ENCODE measurements at places on chromosomes 7 and 10.

DNA sequence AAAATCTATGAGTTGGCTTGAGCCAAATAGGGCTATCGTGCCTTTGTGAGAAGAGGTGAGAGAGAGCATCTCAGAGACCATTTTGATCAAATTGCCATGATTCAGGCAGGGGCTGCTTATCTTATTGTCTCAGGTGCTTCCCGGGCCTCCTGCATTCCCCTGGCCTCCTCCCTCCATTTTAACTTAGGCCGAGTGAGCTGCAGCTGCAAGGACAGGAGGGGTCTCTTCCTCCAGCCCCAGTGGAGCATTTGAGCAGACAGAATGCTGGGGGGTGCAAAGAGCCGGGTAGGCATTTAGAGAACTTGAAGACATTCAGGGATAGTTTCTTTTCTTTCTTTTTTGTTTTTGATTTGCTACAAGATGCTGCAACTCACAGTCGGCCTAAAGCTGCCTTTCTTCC is 59.0 kb downstream of the BUB3 start:
- no peak for DNase-seq

GRCh38 chr10:10020945-10021344 is 996.7 kb upstream of the CELF2 start:
- DNase-seq: no peak

DNA sequence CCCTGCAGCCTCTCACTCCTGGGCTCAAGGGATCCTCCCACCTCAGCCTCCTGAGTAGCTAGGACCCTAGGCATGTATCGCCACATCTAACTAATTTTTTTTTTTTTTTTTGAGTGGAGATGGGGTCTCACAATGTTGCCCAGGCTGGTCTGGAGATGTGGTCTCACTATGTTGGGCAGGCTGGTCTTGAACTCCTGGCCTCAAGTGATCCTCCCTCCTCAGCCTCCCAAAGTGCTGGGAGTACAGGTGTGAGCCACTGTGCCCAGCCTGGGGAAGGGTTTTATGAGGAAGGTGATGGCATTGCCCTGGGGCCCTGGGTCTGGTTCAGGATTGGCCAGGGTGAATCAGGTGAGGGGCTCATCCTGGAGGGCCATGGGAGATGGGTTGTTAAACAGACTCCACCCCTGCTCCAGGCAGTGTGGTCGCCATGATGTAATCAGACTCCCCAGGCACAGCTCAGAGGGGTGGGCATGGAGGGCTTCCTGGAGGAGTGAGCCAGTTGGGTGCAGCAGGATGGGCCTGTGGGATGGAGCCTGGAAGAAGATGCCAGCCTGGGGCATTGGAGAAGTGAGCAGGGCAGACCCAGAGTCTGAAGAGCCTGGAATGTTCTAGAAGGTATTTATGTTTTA is 82.7 kb downstream of the MYL10 start:
- DNase-seq: no peak

DNA sequence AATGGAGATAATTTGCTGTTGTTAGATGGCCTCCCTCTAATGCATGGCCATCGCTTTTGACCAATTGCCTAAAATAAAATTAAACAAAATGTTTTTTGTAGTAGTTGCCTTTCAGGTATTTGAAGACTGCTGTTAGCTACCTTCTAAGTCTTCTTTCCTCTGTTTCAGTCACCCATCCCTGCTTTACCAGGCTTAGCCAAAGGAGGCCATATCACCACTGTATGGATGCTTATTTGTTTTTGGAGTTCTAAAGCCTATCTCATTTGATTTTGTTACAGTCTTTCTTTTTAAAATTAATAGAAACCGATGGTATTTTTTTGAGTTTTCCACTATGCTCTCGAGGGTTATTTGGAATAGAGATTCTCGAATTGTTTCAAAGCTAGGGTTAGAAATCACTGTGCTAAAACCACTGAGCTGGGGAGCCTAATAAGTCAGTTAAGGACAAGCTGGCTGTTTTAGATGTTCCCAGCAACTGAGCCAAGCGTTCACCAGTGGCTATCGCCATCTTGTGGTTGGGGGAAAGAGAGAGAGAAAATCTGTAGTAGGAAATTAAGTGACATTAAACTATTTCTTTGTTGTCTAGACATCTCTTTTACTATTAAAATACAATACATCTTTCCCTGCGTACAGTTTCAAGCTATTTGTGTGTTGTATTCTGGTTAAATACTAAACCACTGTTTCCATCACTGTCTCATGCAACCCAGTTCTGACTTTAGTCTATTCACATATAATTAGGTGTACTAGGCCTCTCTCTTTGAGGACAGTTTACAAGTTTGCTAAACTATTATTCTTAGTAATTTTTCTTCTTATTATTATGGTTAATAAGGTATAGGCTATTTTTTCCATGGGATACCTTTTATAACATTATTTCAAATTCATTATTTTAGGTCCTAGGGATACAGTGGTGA is 52.2 kb downstream of the GPR158 start:
- DNase-seq: no peak

DNA sequence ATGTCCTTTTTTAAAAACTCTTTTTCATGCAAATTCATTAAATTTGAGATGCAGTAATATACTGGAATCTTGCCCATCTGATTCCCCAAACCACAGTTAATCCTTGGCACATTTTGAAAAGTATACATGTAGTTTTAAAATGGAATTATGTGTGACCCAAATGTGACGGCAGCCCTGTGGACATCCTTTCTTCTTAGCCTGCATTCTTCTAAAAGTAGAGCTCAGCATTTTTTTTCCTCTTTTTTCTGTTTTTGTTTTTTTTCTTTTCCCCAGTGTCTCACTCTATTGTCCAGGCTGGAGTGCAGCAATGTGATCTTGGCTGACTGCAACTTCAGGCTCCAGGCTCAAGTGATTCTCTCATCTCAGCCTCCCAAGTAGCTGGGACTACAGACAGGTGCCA is 338.9 kb downstream of the GALNT17 start:
- DNase-seq: no peak

- DNase-seq: no peak
Observed at GRCh38 chr7:149216402-149216801, 21.1 kb downstream of the ZNF282 start.

DNA sequence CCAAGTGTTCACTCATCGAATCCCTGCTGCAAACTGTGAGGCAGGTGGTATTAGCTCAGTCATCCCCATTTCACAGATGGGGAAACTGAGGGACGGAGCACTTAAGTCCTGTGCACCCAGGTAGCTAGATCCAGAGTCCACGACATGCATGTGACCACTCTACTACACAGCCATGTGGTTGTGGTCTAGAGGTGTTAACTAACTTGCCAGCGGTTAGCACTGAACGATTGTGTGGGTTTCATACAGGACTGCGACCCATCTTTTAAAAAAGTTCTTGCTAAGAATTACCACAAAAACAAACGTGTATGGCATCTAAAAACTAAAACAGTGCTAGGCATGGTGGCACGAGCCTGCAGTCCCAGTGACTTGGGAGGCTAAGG is 16.1 kb upstream of the ABCC2 start:
- DNase-seq: no peak
